GDM1 (cell line): ENCODE measurements at places on chromosomes 6 and 20.

DNA sequence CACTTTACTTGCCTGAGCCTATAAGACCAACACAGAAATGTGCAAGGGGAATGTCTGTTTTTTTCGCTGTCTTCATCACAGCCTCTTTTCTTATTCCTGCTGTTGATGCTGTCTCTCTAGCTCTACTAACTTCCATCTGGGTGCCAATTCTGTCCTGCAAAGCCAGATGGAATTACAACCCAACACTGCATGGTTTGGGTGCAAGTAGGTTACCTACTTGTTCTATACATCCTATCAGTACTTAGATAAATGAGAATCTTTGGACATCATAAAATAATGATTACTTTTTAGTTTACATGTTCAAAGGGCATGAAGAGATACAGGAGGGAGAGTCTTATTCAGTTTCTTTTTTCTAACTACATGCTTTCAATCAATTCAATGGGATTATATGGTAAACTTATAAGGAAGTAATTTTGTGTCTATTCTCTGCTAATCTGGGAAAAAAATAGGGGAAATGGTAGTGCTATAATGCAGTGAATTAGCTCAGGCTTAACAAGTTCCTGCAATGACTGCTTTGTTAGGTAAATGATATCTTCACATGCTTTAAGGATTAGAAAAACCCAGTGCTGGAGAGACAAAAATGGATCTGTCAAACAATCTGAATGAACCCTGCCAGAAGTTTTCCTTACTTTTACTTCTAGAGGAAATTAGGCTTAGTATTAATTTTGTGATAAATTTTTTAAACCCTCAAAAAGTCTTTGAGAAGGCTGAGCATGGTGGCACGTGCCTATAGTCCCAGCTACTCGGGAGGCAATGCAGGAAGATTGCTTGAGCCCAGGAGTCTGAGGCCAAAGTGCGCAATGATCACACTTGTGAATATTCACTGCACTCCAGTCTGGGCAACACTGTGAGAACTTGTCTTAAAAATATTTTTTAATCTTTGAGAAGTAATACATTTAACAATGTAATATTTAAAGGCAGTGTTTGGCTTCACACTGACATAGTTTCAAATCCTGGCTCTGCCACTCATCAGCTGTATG lies 86.5 kb upstream of the E2F3 start:
- DNase-seq: no peak

DNA sequence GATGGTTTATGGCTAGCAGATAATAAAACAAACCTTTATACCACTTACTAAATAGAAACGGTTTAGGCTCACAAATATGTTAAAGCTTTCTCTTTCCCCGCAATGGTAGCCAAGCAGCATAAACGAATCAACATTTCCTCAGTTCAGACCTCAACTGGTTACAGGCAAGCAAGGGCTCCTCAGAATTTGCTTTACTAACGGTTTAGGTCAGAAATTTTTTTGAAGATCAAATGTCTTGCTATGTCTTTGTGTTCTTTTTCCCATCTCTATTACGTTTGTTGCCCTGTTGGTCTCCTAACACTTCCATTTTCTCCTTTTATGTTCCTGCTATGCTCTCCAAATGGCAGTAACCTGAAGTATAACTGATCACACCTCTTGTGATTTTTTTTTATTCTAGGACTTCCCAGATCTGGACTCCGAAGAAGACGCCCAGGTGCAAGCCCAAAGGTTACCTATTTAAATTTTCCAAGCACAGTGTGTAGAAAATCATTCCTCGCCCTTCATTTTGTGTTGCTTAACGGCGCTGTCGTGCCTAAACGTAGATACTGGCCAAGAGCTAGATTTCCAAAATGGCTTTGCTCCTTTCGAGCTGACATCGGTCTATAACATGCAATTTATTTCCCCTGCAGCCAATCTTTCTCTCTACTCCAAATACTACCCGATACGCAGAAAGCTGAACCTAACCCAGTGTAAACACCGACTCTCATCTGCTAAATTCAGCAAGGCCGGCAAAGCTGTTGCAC lies 717 bp upstream of the ASF1A start:
- DNase-seq: peak; percentile 46

GRCh38 chr6:160788806-160789205 lies 86.8 kb downstream of the PLG start:
- DNase-seq: no peak

GRCh38 chr6:136117081-136117480 lies 133.0 kb downstream of the MTFR2 start:
- no peak for DNase-seq

GRCh38 chr6:55953335-55953734 lies 77.9 kb upstream of the BMP5 start:
- no peak for DNase-seq

- no peak for DNase-seq
Measured at GRCh38 chr6:53035549-53036213, 29.5 kb upstream of the FBXO9 start.

- no peak for DNase-seq
Measured at GRCh38 chr6:79847426-79847825, 99.9 kb downstream of the ELOVL4 start.

- no peak for DNase-seq
Measured at GRCh38 chr6:168110437-168110836, 31.4 kb upstream of the FRMD1 start.

GRCh38 chr6:142985281-142985680 lies 40.3 kb upstream of the HIVEP2 start:
- no peak for DNase-seq
